ENCODE measurements at places on chromosomes 2 and 18. TPM values are rescaled to one million over a fixed set of nuclear protein-coding genes. Genes with fewer than 3 reads are reported as not detected.

The RASGRP3 gene
- 3.4 TPM for total RNA-seq

The VAMP5 gene
- 8.3 TPM for total RNA-seq

GRCh38 chr2:236774171-236774570 is 204.5 kb downstream of the ACKR3 start:
- no peak for DNase-seq

DNA sequence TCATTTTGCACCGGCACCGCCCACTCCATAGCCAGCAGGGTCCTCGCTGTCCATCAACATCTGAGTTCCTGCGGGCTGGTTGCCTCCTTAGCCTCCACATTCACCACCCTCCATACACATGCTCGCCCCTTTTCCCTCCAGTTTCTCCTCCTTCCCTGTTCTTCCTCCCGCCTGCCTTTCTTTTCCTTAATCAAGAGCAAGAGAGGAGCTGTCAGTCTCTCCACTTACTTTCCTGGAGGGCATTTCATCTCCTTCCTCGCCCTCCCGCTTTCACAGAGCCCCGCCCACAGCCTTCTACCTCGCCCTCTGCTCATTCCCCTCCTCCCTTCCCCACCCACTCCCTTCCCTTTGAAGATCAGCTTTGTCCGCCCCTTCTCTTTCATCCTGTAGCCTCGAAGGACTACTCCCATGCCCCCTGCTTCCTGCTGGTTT is 13.8 kb upstream of the ZBTB7C start:
- DNase-seq: no peak

GRCh38 chr2:232910376-232910775 is 40.3 kb downstream of the SNORC start:
- no peak for DNase-seq

- no peak for DNase-seq
Measured at GRCh38 chr18:50935493-50936191, 32.2 kb upstream of the ELAC1 start.

DNA sequence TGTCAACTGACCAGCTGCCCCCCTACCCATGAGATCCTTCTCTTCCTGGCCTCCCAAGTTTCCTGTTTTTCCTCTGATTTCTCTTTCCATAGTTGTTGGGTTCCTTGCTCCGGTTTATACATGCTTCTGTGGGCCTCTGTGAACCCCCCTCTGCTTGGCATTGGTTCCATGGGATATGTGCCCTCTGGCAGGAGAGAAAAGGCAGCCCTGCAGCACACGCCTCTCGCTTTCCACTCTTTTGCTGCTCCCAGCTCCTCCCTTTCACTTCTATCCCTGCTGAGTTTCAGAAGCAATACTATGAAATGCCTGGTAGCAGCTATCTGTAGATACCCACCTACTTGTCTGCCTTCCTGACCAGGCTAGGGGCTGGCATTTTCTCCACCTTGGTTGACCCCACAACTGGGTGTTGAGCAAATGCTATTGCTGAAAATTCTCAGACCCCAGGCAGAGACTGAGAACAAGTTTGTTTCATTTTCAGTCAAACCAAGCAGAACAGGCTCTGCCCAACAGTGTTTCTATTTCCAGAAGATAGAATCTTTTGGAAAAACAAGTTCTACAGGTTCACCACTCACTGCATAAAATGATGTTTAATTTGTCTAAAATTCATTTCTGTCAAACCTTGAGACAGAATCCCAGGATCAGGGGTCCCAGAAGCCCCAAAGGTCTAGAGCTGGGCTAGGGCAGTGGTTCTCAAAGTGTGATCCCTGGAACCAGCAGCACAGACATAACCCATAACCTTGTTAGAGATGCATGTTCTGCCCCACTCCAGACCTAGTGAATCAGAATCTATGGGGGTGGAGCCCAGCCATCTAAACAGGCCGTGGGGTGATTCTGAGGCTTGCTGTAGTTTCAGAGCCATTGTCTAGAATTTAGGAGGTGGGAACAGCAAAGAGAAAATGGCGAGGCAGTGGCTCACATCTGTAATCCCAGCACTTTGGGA is 13.4 kb downstream of the CAPG start:
- no peak for DNase-seq

GRCh38 chr2:100739735-100740432 is 80.1 kb upstream of the NPAS2 start:
- DNase-seq: no peak
